ENCODE measurements at places on chromosomes 4 and X. TPM values are rescaled to one million over a fixed set of nuclear protein-coding genes. Genes with fewer than 3 reads are reported as not detected.

DNA sequence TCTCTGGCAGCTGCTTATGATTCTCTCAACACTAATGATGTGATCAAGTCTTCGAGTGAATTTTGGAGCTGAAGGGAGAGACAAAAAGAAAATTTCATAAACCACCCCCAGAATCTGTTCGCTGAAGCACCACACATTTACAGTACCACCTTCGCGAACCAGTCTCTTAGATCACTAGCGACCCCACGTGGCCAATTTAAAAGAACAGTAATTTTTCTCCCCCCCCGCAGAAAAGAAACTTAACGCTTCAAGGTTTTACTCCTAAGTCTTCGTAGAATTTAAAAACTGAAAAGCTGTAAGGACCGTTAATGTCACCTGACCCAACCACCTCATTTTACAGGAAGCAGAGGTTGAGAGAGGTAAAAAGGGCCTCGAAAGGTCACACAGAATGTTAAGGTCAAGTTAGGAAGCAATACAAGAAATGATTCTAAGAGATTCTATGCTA lies 187.5 kb downstream of the QDPR start:
- peaks cover 8% of the 10 kb centered on the region for H3K4me1 ChIP-seq
- DNase-seq = peak; percentile 68
- H3K36me3 ChIP-seq = no peaks in the 10 kb centered on the region
- H3K27ac ChIP-seq = no peak overlapping the region

DNA sequence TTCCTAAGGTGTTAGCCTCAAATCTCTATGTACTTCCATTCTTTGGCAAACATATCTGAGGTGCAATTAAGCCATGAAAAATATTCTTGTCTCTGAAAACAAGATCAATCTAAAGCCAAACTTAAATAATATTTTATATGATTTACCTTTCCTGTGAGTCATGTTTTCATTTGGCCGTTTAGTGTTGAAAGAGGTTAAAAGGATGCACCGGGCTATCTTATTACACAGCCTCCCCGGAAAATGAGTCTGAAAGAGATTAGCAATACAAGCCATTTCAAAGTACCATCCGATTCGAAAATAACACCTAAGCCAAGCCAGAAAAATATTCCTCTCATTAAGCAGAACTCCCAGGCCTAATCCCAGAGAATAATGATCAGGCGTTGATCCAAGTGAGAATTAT lies 161.5 kb upstream of the EPHA5 start:
- H3K36me3 ChIP-seq = no peaks in the 10 kb centered on the region
- H3K27me3 ChIP-seq = no peaks in the 10 kb centered on the region
- H3K4me3 ChIP-seq = no peak overlapping the region
- no peak overlapping the region for H3K27ac ChIP-seq

- no peaks in the 10 kb centered on the region for H3K4me1 ChIP-seq
- peak; percentile 12 for DNase-seq
- H3K27me3 ChIP-seq = no peaks in the 10 kb centered on the region
- H3K4me3 ChIP-seq = no peak overlapping the region
- no peaks in the 10 kb centered on the region for H3K36me3 ChIP-seq
- no peak overlapping the region for H3K27ac ChIP-seq
Measured at GRCh38 chr4:6465955-6466354, 6.5 kb downstream of the PPP2R2C start.

- H3K27ac ChIP-seq = no peak overlapping the region
- no peaks in the 10 kb centered on the region for H3K4me1 ChIP-seq
- no peaks in the 10 kb centered on the region for H3K36me3 ChIP-seq
- no peak overlapping the region for H3K4me3 ChIP-seq
- no peak for DNase-seq
Measured at GRCh38 chr4:17301869-17302268, 210.0 kb downstream of the QDPR start.

TFE3 gene
- 53.9 TPM for total RNA-seq

F9 gene
- not detected for total RNA-seq

UCP1 gene
- total RNA-seq = 0.79 TPM

DNA sequence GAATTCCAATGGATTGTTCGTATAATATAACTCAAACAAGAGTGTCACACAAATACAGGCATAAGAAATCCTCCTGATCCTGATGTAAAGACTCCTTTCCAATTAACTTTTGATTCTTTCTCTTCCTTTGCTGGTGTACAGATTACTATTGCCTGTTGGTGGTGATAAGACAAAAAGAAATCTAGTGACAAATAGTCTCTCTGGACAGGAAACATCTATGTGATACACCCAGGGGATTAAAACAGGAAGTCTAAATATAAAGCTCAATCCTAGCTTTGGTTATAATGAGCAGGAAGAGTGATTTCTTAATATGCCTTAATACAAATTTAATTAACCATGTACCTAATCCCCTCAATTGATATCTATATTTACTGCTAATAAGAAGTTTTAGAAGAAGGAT lies 45.1 kb downstream of the ARHGEF6 start:
- no peak overlapping the region for H3K27ac ChIP-seq
- H3K4me1 ChIP-seq = no peaks in the 10 kb centered on the region
- DNase-seq = no peak
- no peaks in the 10 kb centered on the region for H3K27me3 ChIP-seq
- no peaks in the 10 kb centered on the region for H3K36me3 ChIP-seq
- H3K4me3 ChIP-seq = no peak overlapping the region

SYAP1 gene
- 17.1 TPM for total RNA-seq

DNA sequence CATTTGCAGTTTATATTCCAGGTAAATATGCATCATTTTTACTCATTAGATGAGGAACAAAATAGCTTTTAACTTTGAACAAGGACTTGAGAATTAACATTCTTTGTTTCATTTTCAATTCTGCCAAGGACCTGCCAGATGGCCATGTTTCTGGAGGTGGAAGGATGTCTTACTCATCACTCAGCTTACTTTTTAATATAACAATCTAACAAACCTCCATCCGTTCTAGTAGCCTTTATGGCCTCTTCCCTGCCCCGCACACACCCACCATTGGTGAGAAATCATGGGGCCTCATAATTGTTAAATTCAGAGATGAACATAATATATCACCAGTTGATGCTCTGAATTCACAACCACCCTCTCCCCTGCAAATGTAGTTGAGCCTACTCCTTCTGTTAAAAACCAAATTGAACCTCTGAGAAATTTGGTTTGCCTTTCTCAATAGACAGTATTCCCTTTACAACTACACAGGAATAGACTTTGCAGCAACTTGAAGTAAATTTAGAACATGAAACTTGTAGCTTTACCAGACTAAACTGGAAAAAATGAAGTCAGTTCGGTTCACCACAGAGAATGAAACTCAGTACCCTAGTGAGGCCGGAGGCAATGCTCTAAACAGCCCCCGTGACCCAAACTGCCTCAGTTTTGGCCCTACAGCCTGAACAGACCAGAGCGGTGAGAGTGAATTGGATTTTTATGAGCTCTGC lies 50.1 kb upstream of the ACSL4 start:
- no peak overlapping the region for H3K4me3 ChIP-seq
- DNase-seq = no peak
- H3K4me1 ChIP-seq = no peaks in the 10 kb centered on the region
- H3K36me3 ChIP-seq = no peaks in the 10 kb centered on the region
- H3K27ac ChIP-seq = no peak overlapping the region

DNA sequence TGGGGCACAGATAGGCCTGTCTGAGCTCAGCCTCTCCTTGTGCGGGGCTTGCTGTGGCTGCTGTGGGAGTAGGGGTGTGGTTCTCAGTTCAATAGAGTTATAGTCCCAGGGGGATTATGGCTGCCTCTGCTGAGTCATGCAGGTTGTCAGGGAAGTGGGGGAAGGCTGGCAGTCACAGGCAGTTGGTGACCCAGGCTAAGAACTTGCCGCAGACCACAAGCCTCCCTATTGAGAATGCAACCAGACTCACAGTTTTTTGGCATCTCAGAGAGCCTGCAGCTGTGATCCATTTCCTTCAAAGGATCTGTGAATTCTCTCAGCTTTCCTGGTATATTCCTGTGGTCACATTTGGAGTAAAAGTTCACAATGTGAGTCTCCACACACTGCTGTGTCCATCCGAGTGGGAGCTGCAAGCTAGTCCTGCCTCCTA lies 364.9 kb downstream of the ZNF674 start:
- no peak overlapping the region for H3K4me3 ChIP-seq
- no peaks in the 10 kb centered on the region for H3K36me3 ChIP-seq
- DNase-seq = no peak
- no peaks in the 10 kb centered on the region for H3K27me3 ChIP-seq
- H3K4me1 ChIP-seq = no peaks in the 10 kb centered on the region
- H3K27ac ChIP-seq = no peak overlapping the region

AKAP14 gene
- 24.0 TPM for total RNA-seq

- no peaks in the 10 kb centered on the region for H3K36me3 ChIP-seq
- no peaks in the 10 kb centered on the region for H3K4me1 ChIP-seq
- DNase-seq = no peak
- H3K4me3 ChIP-seq = no peak overlapping the region
- no peaks in the 10 kb centered on the region for H3K27me3 ChIP-seq
- no peak overlapping the region for H3K27ac ChIP-seq
Measured at GRCh38 chr4:2723751-2724150, 32.4 kb downstream of the TNIP2 start.

- H3K27ac ChIP-seq = no peak overlapping the region
- no peaks in the 10 kb centered on the region for H3K36me3 ChIP-seq
- DNase-seq = peak; percentile 22
- no peak overlapping the region for H3K4me3 ChIP-seq
- H3K4me1 ChIP-seq = no peaks in the 10 kb centered on the region
Measured at GRCh38 chrX:141278306-141278705, 36.0 kb upstream of the SPANXC start.

DNA sequence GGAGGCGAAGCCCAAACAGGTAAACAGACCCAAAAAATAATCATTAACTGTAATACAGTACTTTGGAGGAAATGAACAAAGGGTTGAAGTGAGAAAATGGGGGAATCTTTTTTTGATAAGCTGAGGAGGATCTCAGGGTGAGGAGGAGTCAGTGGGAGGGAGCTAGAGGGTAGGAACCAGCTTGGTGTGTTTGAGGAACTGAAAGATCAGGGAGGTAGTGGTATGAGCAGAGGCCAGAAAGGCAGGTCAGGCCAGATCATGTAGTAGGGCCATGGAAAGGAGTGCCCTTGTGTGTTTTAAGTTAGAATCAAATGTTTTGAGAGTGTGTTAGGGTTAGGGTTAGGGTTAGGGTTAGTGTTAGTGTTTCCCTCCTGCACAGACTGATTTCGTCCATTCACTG lies 48.8 kb downstream of the PPP2R2C start:
- peaks cover 7% of the 10 kb centered on the region for H3K4me1 ChIP-seq
- H3K36me3 ChIP-seq = no peaks in the 10 kb centered on the region
- no peak overlapping the region for H3K4me3 ChIP-seq
- DNase-seq = no peak
- H3K27me3 ChIP-seq = no peaks in the 10 kb centered on the region

- H3K4me1 ChIP-seq = no peaks in the 10 kb centered on the region
- H3K27ac ChIP-seq = no peak overlapping the region
- no peak for DNase-seq
Measured at GRCh38 chrX:38117485-38117884, 103.2 kb downstream of the SRPX start.

DNA sequence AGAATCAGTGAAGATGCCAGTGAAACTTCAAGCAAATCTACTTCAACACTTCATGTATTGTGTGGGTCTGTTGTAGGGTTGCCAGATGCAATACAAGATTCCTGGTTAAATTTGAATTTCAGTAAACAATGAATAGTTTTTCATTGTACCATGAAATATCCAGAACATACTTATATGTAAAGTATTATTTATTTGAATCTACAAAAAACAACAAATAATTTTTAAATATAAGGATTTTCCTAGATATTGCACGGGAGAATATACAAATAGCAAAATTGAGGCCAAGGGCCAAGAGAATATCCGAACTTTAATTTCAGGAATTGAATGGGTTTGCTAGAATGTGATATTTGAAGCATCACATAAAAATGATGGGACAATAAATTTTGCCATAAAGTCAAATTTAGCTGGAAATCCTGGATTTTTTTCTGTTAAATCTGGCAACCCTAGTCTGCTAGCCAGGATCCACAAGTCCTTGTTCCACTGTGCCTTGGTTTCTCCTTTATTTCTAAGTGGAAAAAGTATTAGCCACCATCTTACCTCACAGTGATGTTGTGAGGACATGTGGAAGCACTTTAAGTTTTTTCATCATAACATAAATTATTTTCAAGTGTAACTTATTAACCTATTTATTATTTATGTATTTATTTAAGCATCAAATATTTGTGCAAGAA lies 2.3 kb downstream of the CXCL8 start:
- no peaks in the 10 kb centered on the region for H3K27me3 ChIP-seq
- H3K36me3 ChIP-seq = no peaks in the 10 kb centered on the region
- no peaks in the 10 kb centered on the region for H3K4me1 ChIP-seq
- H3K27ac ChIP-seq = no peak overlapping the region

DNA sequence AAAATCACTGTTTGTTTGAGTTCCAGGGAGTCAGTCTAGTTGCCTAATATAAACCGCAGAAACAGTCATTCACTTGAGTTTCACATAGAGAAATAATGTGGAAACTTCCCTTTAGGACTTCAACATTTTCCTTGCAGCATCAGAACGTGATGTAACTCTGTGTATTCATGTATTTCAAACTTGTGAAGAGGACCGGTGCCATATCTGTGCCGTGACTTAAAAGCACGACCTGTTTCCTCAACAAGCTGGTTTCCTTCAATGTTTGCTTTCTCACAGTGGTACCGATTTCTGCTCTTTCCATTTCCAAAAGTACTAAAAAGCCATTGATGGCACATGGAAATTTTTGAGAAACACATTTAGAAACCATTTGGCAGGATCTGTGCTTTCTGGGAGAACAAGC lies 166.6 kb upstream of the RAPGEF2 start:
- no peak overlapping the region for H3K27ac ChIP-seq
- no peaks in the 10 kb centered on the region for H3K4me1 ChIP-seq
- H3K27me3 ChIP-seq = no peaks in the 10 kb centered on the region

OTC gene
- 0.39 TPM for total RNA-seq

All from testis (tissue), 5 donors.